ENCODE measurements at places on chromosomes 5 and 9. TPM values are rescaled to one million over a fixed set of nuclear protein-coding genes. Genes with fewer than 3 reads are reported as not detected.
A peak's percentile ranks its signal among the peaks of the same experiment; 100 is the strongest.

The TLX3 gene
- total RNA-seq: 1.9 TPM

The LCN15 gene
- not detected for total RNA-seq

DNA sequence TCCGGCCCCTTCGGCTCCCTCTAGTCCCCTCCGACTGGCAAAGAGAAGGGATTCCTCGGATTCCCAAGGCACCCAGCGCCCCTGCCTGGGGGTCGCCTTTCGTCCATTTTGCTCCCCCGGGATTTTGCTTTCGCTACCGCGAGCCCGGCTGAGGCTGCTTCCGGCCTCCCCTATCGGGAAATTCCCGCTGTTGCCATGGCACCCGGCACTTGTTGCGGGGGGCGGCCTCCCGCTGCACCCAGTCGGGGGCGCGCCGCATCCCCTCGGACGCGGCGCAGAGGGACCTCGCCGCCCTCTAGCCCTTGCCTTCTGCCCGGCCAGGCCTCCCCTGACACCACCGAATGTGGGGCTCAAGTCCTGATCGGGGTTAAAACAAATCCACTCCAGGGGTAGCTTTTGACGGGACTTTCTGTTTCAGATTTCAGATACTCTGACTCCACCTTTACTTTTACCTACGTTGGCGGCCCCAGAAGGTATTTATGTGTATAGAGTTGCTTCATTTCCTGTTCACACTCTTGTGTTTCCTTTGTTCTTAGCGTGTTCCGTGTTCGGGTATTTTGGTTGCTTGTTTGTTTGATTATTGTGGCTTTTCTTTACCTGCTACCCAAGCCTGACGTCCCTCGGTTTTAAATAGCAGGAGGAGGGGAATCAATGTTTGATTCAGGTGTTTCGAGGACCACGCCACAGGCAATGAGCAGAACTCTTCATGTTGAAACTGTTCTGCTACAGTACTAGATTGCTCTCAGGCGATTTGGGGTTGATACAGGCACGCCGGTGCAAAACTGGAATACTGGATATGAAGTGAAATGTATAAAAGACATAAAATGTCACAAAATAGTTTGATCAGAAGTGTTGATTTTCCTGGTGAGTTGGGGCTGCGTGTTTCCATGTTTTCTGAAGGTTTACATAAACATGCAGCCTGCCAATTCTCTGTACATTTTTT is 1.5 kb downstream of the PARP8 start:
- peak; percentile 54 for DNase-seq

DNA sequence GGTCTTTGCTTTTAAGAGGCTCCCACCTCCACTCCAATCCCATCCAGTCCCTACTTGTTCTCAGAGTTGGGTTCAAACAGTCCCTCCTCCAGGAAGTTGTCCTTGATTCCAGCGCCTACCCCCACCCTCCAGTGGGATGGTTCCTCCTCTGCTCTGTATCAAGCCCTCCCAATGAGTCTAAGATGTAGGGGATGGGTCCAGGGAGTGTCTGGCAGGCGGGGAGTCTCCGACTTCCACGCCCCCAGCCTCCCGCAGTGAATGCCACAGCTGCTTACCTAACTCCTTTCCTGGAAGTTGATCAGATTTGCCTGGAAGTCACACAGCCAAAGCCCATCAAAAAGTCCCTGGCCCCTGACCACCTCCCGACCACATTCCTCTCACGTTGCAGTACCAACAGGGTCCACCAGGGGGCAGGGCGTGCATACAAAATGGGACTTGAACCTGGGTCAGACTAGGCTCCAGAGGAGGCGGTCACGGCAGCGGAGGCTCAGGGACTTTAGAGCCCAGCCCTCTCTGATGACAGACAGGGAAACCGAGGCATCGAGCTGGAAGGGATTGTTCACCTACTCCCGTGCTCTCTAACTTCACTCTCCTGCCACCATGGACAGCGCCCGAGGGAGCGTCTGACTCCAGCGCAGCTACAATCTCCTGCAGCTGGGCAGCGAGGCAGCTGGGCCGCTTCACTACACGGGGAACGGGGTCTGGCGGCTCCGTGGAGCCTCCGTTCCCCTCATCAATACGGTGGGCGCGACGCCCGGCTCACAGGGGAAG is 25.0 kb upstream of the TDRD7 start:
- peak; percentile 68 for DNase-seq

DNA sequence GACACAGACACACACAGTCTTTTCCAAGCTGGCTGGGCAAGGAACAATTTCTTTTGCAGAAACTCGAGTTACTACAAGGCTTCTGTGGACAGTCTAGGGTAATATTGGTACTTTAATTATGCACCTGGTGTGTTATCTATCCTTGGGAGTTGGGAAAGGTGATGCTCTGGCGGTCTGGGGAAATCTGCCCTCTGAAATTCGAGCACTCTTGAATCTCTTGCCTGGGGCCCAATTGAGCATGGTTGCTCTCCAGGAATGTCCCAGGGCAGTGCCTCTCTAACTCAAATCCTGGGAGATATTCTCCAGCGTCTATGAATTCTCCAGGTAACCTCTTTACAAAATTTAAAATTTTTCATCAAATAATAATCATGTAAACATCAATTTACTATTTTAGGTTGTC is 69.3 kb downstream of the KCNIP1 start:
- DNase-seq: no peak

DNA sequence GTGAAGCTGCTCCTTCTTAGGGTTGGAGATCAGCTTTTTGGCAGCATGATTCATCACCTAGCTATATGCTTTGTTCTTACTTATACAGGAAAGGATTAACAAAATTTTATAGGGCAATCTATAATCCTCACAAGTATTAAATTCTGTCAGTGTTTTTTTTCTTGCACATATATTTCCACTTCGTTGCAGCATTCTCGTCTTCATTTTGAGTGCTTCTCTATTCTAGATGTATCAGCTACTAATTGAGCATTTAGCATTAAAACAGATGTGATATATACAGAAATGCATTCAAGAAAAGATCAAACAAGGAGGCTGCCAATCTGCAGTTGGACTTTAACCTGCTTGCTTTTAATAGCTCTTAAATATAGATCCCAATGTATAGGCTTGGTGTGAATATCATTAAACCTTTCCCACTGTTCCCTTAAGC is 3.6 kb upstream of the CTXN3 start:
- DNase-seq: no peak

The PCDHA11 gene
- not detected for total RNA-seq

DNA sequence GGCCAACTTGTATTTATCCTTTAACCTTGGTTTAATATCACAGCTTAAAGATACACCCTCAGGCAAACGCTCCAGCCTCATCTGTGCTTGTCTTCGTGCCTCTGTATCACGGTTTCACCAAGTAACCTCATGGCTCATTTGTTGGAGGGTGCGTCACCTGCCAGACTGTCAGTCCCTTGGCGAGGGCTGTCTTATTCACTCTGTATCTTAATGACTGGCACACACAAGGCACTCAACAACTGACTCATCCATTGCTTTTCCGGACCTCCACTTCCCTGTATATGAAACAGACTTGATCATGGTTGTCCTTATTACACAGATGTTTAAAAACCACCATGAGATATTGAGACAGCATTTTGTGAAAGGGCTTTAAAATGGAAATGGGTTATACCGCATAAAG is 28.0 kb downstream of the LCP2 start:
- DNase-seq: peak; percentile 45

All from RPMI7951 (cell line).